ENCODE measurements at places on chromosomes 5 and 9.

DNA sequence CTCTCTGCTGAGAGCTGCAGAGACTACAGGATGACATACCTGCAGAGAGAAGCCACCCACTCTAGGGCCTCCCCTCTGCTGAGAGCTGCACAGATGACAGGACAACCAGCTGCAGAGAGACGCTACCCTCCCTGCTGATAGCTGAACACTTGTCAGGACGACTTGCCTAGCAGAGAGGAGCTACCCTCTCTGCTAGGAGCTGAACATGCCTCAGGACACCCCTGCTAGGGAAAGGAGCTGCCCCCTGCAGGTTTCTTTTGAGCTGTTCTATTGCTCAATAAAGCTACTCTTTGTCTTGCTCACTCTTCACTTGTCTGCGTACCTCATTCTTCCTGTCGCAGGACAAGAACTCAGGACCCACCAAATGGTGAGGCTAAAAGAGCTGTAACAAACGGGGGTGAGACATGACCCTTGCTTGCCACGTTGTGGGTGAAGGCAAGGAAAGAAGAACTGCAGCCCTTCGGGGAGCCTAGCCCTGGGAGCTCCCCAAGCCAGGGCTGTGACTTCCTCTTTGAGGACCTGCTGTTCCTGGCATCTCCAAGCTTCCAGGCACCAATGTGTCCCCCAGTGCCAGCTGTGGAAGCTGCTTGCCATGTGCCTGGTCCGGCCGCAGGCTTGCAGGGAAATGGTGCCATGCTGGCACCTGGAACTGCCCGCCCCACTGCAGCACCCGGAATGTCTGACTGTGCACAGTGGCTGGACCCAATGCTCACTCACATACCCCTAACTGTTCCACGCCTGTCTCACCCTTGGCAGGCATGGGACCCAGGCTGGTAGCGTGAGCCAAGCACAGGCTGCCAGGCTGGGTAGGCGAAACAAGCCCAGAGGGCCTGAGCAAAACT is 5.1 kb upstream of the TESK1 start:
- DNase-seq = no peak

- no peak for DNase-seq
Measured at GRCh38 chr9:68844157-68844556, 139.1 kb downstream of the PIP5K1B start.

- peak; percentile 63 for DNase-seq
Measured at GRCh38 chr5:7745882-7746610, 104.9 kb downstream of the CFAP90 start.

DNA sequence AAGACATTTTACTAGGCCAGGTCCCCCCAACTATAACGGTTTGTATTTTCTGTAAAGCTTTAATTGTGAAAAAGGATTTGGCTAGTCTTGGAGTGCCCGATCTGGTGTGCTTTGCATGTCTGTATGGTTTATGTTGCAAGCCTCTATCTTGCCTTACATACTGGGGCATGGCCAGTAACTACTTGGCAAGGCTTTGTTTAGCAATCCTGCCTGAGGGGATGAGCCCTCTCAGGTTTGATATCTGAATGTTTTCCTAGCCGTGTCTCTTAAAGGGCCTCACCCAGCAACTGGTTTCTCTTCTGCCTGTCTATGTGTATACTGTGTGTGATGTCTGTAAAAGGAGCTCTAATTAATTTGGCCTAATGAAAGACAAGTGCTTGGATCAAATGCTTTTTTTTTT is 61.3 kb upstream of the SPINK5 start:
- DNase-seq = no peak

GRCh38 chr5:36079200-36079781 is 12.6 kb upstream of the UGT3A2 start:
- peak; percentile 68 for DNase-seq

- no peak for DNase-seq
Measured at GRCh38 chr9:114666401-114666800, 8.8 kb upstream of the TEX53 start.

DNA sequence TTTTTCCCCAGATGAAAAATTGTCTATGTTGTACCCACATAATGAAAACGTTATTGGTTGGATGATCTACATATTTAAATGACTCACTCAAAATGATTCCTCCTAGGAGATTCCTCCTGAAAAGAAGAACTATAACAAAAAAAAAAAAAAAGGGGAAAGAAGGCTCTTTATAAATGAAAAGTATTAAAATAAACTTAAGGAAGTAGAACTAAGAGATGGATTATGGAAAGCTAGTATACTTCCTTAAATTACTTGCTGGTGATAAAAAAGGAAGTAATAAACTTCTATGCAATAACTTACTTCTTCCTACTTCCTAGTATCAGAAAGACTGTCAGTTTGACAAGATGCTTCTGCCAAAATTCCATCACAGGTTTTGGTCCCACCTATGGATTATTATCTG is 1087.7 kb downstream of the CDH12 start:
- DNase-seq = no peak

DNA sequence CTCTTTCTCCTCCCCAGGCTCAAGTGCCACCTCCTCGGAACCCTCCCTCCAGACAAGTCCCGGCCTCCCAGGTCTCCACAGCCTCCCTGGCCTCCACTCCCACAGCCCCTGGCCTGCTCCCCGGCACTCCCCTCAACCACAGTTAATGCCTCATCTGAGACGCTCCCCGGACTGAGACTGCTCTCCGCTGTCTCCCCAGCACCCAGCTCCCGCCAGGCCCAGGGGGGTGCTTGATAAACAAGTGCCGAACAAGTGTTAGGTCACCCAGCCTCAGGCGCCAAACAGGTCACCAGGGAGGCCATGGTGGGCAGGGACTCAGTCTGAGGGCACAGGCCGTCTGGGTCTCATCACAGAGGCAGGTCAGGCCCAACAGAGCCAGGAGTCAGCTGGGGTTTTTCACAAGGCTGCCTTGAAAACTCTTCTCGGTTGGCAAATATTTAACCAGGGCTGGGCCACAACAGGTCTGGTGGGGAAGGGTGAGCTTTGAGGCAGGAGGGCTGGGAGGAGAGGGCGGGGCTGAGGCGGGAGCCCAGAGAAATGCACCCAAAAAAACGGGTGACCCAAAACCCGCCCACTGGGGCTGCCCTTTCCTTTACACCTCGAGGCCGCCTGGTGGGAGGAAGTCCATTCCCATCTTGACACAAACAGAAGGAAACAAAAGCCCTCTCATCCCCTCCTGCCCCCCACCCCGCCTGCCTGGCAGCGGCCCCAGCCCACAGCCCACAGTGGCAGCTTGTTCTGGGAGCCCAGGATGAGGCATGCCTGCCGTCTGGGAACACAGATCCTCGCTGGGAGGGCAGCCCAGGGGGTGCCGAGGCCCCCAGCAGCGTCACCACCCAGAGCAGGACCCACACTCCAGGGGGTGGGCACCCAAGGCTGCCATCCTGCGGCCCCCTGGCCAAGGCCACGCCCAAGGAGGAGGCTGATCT is 66.6 kb upstream of the STXBP1 start:
- DNase-seq = no peak

- DNase-seq = no peak
Measured at GRCh38 chr5:61578858-61579503, 246.9 kb downstream of the ZSWIM6 start.

DNA sequence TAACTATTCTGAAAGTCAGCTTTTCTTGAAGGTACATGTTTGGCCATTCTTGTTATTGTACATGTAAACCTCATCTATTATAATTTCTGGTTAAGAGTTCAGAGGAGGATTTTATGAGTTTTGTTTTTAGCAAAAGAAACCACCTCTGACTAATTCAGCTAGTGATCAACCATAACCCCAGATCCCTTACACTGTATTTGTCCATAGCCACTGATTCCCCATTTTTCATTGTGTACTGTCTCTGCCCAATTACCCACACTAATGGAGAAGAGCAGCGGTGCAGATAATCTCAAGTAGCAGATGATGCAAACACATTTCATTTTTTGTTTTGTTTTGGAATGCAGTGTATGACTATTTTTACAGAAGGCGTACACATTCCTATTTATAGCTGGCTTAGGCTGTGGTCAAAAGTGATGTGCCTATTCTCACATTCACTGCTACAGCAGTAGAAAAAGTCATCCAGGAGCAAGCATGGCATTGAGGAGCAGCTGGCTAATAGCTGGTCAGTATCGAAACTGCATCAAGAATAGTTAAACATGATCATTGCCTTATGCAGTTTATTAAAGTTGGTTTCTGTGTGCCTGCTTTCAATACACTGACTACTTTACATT is 988.3 kb downstream of the DTWD2 start:
- no peak for DNase-seq

- no peak for DNase-seq
Measured at GRCh38 chr5:136133922-136134379, 1.3 kb downstream of the SMAD5 start.

DNA sequence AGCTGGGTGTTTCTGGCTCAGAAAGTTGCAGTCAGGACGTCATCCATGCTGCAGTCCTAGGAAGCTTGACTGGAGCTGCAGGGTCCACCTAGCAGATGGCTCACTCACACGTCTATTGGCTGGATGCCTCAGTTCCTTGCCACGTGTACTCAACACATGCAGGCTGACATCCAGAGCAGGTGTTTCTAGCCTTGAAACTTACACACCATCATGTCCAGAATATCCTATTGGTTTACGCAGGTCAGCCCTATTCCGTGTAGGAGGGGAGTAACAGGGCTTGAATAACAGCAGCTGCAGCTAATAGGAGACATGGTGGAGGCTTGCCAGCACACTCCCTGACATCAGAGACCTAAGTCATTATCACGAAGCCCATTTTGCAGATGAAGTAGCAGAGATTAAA is 473.5 kb downstream of the ACTL7B start:
- DNase-seq = no peak

DNA sequence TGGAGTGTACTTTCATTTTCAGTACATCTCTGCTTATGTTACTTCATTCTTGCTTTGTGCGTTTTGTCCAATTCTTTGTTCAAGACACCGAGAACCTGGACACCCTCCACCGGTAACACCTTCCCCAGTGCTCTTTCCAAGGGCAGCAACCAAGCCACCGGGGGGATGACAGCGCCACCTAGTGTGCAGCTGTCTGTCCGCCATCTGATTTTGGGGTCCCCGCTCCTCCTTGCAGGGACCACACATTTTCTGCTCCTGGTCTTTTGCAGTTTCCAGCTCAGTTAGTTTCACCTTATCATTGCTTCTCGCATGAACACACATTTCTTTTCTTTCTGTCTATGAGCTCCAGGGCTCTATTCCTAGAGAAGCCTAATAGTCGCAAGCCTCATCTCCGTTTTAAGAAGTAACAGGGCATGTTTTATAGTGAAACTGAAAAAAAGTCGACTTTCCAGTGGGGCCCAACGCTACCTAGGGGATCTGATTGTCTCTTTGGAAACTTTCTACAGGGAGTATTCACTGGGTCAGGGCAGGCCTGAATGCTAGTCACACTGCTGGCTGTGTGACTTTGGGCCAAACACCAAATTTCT is 152.1 kb downstream of the FSTL4 start:
- peak; percentile 68 for DNase-seq

GRCh38 chr5:181181650-181182565 is 23.1 kb downstream of the TRIM7 start:
- DNase-seq = peak; percentile 64

DNA sequence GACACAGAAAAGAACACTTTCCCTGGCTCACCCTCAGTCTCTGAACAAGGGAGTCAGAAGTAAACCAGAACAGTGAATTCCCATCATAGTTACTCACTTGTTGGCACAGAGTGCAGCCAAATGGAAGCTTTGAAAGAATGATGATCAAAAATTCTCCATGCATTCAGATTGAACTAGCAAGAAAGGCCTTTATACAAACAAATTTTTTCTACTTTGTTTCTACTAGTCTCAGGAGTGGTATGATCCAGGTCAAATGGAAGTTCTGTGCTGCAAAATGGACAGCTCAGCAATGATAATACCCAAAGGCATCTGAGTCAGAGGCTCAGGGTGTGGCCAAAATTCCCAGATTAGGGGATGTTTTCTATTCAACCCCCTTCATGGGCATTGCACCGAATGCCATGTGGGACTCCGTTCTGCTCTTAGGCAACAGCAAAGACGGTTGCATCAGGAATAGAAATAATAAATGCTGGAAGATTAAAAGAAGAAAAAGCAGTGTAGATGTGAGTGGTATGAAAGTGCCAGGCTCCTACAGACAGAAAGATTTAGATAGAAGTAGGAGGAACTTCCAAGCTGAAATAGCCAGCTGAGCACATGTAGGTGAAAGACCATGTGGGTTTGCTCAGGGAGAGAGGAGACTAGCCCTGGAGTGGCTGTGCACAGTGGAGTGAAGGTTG is 24.0 kb upstream of the ASPN start:
- DNase-seq = no peak

- DNase-seq = no peak
Measured at GRCh38 chr9:125805586-125805985, 58.4 kb downstream of the PBX3 start.

DNA sequence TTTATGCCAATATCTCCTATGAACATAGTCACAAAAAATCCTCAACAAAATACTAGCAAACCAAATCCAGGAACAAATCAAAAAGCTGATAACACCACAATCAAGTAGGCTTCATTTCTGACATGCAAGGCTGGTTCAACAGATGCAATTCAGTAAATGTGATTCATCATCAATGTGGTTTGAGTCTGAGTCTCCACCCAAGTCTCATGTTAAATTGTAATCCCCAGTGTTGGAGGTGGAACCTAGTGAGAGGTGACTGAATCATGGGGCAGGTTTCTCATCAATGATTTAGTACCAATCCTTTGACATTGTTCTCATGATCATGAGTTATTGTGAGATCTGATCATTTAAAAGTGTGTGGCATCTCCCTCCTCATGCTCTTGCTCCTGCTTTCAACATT is 1072.7 kb downstream of the NR2F1-AS1 start:
- DNase-seq = no peak

- no peak for DNase-seq
Measured at GRCh38 chr9:134676361-134676760, 34.8 kb downstream of the COL5A1 start.

GRCh38 chr5:68041293-68041692 is 174.3 kb upstream of the PIK3R1 start:
- DNase-seq = no peak

GRCh38 chr5:39080597-39081204 is 6.5 kb upstream of the RICTOR start:
- peak; percentile 56 for DNase-seq

- no peak for DNase-seq
Measured at GRCh38 chr5:118533923-118534322, 454.4 kb downstream of the DTWD2 start.

DNA sequence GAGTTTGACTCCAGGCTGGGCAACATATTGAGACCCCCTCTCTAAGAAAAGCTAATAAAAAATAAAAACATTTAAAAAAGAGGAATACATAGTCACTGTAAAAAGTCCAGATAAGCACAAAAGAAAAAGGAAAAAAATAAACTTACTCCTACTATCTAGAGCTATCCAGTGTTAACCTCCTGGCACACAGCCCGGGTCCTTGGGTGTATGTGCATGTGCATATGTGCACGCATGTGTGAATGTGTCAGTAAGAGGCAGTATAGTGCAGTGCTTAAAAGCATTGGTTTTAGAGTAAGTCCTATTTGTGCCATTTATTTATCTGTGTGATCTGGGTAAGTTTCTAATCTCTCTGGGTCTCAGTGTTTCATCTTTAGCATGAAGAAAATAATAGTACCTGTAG is 26.7 kb downstream of the FAM219A start:
- DNase-seq = no peak

- no peak for DNase-seq
Measured at GRCh38 chr9:98724810-98725530, 16.2 kb upstream of the GABBR2 start.

All from HEK293T (cell line).